ENCODE measurements at places on chromosomes 2 and 18.
A peak's percentile ranks its signal among the peaks of the same experiment; 100 is the strongest.

- DNase-seq = no peak
- H3K27ac ChIP-seq = no peak overlapping the region
- H3K36me3 ChIP-seq = no peaks in the 10 kb centered on the region
- no peaks in the 10 kb centered on the region for H3K27me3 ChIP-seq
- no peaks in the 10 kb centered on the region for H3K4me1 ChIP-seq
Measured at GRCh38 chr2:148132412-148132811, 111.5 kb downstream of the MBD5 start.

DNA sequence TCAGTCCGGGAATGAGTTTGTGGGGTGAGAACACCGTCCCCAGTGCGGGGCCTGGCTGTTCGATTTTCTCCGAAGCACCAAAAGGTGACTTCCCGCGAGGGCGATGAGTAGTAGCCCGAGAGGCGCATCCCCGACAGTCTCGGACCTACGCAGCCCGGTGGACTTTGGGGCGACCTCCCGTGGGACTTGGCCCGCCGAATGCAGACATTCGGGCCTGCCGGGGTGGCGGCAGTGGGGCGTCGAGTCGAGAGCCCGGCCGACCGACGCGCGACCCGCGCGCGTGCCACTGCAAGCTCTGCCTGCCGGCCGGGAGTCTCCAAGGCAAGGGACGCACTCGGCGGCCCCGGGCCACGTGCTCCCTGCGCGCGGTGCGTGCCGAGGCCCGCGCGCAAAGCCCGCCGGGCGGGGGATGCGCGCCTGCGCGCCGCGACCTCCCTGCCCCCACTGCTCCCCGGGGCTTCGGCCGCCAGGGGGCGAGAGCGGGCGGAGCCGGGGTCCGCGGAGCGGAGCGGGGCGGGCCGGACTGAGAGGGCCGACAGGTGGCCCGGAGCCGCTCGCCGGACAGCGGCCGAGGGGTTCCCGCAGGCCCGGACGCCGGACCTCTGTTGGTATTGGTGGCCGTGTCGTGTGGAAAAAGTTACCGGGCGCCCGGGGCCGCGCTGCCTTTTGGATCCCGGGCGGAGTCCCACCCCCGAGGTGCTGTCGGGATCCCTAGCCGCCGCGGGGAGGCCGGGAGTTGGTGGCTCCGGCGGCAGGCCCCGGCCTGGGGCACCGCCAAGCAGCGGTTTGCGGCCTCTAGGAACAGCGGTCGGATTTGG, 1.9 kb downstream of the PTMA start:
- H3K4me1 ChIP-seq = peaks cover 39% of the 10 kb centered on the region
- H3K4me3 ChIP-seq = peak overlapping the region; percentile 94
- DNase-seq = peak; percentile 66
- H3K36me3 ChIP-seq = peaks cover 11% of the 10 kb centered on the region
- H3K27me3 ChIP-seq = no peaks in the 10 kb centered on the region

- H3K4me1 ChIP-seq = peaks cover 31% of the 10 kb centered on the region
- DNase-seq = no peak
- no peak overlapping the region for H3K27ac ChIP-seq
- no peaks in the 10 kb centered on the region for H3K27me3 ChIP-seq
Measured at GRCh38 chr2:134370655-134371445, 117.0 kb downstream of the MGAT5 start.

DNA sequence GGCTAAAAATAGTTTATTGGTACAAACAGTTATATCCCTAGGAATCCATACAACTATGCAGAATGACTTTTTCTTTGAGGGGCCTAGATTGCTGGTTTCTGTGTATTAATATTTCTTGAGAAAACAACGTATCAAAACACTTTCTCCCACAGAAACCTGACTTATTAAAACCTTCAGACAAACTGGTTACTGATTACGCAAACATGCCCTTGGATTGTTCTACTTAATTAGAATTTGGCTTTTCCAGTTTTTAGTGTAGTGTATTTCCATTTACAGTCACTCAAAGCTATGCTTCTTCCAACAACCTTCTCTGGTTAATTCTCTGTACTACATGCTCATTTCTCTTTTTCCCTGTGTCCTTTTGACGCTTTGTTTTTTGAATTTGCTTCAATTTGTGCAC, 20.0 kb downstream of the VAPA start:
- peak overlapping the region; percentile 23 for H3K27ac ChIP-seq
- no peaks in the 10 kb centered on the region for H3K27me3 ChIP-seq
- no peak overlapping the region for H3K4me3 ChIP-seq
- peaks cover 49% of the 10 kb centered on the region for H3K4me1 ChIP-seq
- no peaks in the 10 kb centered on the region for H3K36me3 ChIP-seq

- H3K27me3 ChIP-seq = no peaks in the 10 kb centered on the region
- H3K27ac ChIP-seq = peak overlapping the region; percentile 67
- no peak overlapping the region for H3K4me3 ChIP-seq
- DNase-seq = no peak
Measured at GRCh38 chr2:144937910-144938709, 418.2 kb upstream of the ZEB2 start.

- H3K4me1 ChIP-seq = no peaks in the 10 kb centered on the region
- H3K4me3 ChIP-seq = no peak overlapping the region
- H3K36me3 ChIP-seq = no peaks in the 10 kb centered on the region
- H3K27ac ChIP-seq = no peak overlapping the region
Measured at GRCh38 chr2:83342860-83343329, 1116.2 kb downstream of the SUCLG1 start.

- DNase-seq = no peak
- no peaks in the 10 kb centered on the region for H3K27me3 ChIP-seq
- no peak overlapping the region for H3K4me3 ChIP-seq
- H3K27ac ChIP-seq = no peak overlapping the region
Measured at GRCh38 chr2:240896871-240897692, 1.1 kb upstream of the MAB21L4 start.

GRCh38 chr2:224084266-224084892, 45.3 kb upstream of the SERPINE2 start:
- H3K36me3 ChIP-seq = no peaks in the 10 kb centered on the region
- H3K4me1 ChIP-seq = no peaks in the 10 kb centered on the region
- no peak overlapping the region for H3K4me3 ChIP-seq

- H3K27ac ChIP-seq = no peak overlapping the region
- H3K4me3 ChIP-seq = no peak overlapping the region
- no peaks in the 10 kb centered on the region for H3K36me3 ChIP-seq
- no peaks in the 10 kb centered on the region for H3K27me3 ChIP-seq
Measured at GRCh38 chr18:76412010-76412817, 82.8 kb downstream of the ZNF516 start.

DNA sequence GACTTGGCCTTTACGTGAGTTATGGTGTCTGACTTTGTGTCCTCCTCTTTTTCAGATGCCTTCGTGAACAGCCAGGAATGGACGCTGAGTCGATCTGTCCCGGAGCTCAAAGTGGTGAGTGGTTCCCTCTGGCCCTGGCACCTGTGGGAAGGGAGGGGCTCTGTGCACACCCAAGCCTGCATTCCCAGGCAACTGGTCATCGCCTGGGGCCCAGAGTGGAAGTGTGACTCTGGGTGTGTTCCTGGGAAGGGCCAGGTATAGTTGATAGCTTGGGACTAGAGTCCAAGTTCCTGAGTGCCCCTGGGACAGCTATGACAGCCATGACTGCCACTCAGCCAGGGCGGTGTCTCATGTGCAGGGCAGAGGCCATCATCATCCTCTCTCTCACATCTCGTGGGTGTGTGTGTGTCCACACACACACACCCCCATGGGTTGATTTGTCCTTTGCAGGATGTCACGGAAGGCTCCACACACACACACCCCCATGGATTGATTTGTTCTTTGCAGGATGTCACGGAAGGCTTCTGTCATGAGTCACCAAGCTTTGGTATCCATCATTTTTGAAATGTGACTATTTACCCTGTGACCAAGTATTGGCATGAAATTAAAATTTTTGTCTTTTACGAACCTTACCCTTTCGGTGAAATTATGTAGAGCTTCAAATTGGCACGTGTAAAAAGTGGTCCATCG, 215.4 kb downstream of the AGAP1 start:
- no peak overlapping the region for H3K27ac ChIP-seq
- H3K4me1 ChIP-seq = no peaks in the 10 kb centered on the region
- no peak overlapping the region for H3K4me3 ChIP-seq
- H3K36me3 ChIP-seq = no peaks in the 10 kb centered on the region
- H3K27me3 ChIP-seq = no peaks in the 10 kb centered on the region

DNA sequence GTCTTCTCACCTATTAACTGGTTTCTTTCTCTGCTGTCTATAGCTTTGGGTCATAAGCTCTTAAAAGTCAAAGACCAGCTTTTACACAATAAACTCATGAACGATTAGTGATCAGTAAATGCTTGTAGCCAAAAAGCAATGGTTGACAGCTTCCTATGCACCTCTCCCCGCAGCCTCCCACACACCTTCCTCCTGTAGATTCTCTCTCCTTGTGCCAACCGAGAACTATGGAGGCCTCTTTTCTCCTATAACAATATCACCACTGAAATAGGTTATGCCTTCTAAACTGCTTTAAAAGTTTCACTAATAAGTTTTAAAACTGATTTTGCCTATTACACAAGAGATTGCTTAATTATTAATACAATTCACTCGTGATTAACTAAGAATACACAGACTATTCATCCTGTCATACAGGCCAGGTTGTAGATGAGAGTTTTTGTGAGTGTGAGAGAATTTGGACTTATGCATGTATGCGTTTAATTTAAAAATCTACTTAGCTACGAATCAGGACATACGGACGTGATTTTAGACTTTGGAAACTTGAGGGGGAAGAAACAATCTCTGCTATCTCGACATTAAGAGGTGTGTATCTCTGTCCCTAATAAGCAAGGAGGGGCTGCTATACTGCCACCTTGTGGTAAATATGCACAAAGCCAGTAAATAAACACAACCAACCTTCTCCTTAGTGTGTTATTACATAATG, 229.1 kb upstream of the RBBP8 start:
- H3K27me3 ChIP-seq = no peaks in the 10 kb centered on the region
- no peak overlapping the region for H3K27ac ChIP-seq
- H3K36me3 ChIP-seq = no peaks in the 10 kb centered on the region
- DNase-seq = no peak
- H3K4me3 ChIP-seq = no peak overlapping the region
- no peaks in the 10 kb centered on the region for H3K4me1 ChIP-seq

GRCh38 chr2:24164416-24164973, 10.4 kb upstream of the FAM228A start:
- H3K27me3 ChIP-seq = no peaks in the 10 kb centered on the region
- H3K27ac ChIP-seq = no peak overlapping the region
- DNase-seq = no peak
- no peaks in the 10 kb centered on the region for H3K36me3 ChIP-seq
